CD8-positive, alpha-beta T cell (primary cell): ENCODE measurements at places on chromosomes 2 and 18. TPM values are rescaled to one million over a fixed set of nuclear protein-coding genes. Genes with fewer than 3 reads are reported as not detected.
A peak's percentile ranks its signal among the peaks of the same experiment; 100 is the strongest.

GRCh38 chr2:14445670-14446069 lies 186.8 kb upstream of the LRATD1 start:
- no peak for DNase-seq

Gene TXNDC2
- not detected for total RNA-seq

DNA sequence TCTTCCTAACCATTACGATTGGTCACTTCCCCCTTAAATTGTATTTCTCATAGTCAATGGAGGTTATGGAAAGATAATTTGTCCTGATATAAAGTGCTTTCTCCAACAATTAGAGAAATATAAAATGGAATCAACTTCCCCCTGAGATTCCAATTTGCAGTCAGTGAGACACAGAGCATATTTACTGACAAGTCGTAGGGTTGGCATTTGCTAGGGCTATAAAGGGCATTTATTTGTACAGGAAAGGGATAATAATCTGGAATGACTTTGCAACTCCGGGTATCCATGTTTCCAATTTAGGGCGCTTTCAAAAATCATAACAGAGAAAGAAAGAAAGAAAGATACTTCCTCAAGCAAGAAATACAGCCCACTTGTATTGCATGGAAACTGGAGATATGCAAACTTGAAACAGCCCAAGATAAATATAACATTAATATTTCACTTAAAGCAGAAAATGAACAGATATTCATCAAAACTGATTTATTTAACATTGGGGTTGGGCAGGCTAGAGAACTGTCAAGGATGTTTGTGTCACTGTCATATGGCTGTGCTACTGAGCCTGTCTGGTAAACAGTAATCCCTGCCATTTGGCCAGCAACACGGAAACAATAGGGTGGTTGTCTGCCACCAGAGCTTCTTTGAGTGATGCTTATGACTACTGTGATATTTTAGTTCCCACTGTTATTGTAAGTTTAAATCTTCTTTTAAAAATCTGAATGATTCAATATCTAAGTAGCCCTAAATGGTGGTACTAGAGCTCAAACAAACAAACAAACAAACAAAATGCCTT lies 621.8 kb downstream of the LRP1B start:
- no peak for DNase-seq

DNA sequence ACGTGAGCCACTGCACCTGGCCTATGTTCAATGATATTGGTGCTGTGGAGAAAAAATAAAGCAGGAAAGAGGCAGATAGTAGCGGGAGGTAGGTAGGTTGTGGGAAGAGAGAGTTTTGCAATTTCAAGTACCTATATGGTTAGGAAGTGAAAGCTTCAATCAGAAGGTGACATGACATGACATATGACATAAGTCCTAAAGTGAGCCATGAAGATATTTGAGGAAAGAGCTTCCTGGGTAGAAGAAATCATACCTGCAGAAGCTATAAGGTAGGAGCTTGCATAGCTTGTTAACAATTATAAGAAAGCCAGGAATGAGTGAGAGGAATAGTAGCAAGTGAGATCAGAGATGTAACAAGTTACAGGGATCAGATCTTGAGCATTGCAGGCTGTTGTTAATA lies 4.2 kb downstream of the KIAA1328 start:
- DNase-seq: no peak

DNA sequence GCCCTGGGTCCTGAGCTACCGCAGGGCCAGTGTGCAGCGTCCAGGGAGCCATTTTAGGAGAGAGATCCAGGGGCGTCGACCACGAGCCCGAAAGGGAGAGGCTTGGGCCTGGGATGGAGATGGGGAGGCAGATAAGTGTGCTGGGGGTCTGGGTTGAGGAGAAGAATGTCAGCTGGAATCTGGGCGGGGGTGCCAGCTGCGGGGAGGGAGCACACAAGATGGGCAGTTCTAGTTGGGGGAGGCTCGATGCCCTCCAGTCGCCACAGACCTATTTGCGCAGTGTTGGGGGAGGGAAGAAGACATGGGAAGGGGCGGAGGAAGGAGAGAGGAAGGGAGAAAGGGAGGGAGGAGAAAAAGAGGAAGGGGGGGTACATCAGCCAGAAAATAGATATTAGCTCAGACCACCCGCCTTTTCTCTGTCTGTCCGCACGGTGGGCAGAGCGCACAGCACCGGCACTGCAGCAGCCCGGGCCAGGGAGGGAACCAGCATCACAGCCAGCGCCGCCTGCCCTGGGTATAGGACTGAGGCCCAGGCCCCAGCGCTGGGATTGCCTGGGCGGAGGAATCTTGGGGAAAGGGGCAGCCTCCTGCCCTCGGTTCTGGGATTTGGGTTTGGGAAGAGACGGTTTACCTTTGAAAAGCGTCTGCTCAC lies 1.9 kb upstream of the HOXD11 start:
- no peak for DNase-seq

DNA sequence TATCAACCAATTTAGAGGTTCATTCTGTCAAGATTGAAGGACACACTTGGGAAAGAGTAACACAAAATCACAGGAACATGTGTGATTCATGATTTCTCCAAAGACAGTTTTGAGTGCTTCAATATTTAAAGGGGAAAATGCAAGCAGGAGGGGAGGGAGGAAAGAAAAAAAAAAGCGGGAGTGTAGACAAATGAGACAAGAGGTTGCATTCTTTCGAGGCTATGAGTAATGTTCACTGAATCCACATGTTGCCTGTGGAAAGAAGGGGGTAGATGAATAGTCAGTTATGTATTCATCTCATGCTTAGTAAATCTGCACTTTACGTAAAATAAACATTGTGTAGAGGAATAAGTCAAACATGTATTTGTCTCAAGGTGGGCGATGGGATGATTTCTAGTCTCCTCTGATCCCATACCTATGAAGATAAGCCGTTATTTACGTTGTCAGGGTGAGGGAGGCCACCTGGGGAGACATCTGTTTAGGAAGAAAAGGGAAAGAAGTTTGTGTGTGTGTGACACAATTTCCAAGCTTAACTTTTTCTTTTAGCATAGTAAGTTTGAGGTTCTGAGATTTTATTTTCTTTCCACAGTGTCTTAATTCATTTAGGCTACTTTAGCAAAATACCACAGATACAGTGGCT lies 211.0 kb upstream of the ZC3H15 start:
- DNase-seq: no peak

GRCh38 chr2:229856413-229856812 lies 65.4 kb downstream of the TRIP12 start:
- no peak for DNase-seq

Gene RAX
- not detected for total RNA-seq

DNA sequence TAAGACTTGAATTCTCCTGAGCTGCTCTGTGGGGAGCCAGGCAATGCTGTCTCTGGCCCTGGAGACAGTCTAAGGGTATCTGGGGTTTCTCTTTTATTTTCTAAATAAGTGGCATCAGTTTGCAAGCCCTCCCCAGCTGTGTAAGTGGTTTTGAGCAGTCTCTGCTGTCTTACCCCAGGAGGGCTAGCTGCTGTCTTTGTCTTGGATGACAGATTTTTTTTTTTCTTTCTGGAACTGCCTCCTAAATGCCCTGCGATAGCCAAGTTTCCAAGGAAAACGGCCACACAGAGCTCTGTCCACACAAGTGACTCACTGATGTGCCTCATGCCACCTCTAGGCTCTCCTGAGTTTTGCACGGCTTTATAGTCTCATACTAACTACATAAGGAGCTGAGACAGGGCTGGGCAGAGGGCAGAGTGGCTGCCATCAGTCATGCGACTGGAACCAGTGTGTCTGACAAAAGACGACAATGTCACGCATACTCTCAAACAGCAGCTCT lies 37.2 kb upstream of the THOC1 start:
- DNase-seq: no peak

GRCh38 chr18:74116633-74117554 lies 30.7 kb downstream of the FBXO15 start:
- DNase-seq: no peak

DNA sequence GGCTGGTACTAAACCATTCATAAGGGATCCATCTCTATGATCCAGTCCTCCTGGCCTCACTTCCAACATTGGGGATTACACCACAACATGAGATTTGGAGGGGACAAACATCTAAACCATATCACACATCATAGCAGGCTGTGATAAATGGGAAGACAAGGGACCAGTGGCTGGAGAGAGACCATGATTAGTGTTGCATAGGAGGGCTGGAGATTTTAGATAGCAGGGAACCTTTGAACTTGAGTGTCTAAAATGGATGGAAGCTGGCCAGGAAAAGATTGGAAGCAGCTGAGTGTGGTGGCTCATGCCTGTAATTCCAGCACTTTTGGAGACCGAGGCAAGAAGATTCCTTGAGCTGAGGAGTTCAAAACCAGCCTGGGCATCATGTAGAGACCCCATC lies 12.4 kb upstream of the SCG2 start:
- no peak for DNase-seq

- DNase-seq: no peak
Measured at GRCh38 chr2:23286758-23287704, 97.9 kb upstream of the KLHL29 start.

DNA sequence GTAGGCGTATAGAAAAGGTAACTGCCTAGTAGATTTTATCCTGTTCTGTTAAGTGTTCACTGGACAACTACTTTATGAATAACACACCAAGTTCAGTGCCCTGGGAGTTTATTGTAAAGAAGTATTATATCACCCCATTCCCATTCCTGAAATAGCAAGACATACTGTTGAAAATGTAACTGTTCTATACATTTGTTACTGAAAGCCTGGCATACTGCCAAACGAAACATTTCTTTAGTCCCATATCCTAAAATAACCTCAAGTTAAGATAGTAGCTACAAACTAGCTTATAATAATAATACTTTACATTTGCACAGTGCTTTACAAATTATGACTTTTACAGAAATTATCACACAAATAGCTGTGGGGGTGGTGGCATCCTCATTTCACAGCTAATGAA lies 25.1 kb downstream of the SPDYA start:
- no peak for DNase-seq

- no peak for DNase-seq
Measured at GRCh38 chr2:55097461-55098410, 47.5 kb upstream of the RTN4 start.

- DNase-seq: peak; percentile 29
Measured at GRCh38 chr2:165203689-165204559, at the start of gene SCN3A. SCN3A (minus strand) TSS chr2:165204050; CDS start chr2:165176394, 27,656 bp downstream.

Gene EIF2AK2
- total RNA-seq: 30.1 TPM

Gene IRS1
- 5.9 TPM for total RNA-seq

- no peak for DNase-seq
Measured at GRCh38 chr2:151198645-151199044, 63.0 kb downstream of the RBM43 start.

- DNase-seq: no peak
Measured at GRCh38 chr2:134773335-134773734, 54.5 kb upstream of the TMEM163 start.

Gene CYRIA
- total RNA-seq: 2.0 TPM

- DNase-seq: no peak
Measured at GRCh38 chr2:200585340-200585729, 479 bp upstream of the AOX1 start.

Gene DLGAP1
- total RNA-seq: not detected

DNA sequence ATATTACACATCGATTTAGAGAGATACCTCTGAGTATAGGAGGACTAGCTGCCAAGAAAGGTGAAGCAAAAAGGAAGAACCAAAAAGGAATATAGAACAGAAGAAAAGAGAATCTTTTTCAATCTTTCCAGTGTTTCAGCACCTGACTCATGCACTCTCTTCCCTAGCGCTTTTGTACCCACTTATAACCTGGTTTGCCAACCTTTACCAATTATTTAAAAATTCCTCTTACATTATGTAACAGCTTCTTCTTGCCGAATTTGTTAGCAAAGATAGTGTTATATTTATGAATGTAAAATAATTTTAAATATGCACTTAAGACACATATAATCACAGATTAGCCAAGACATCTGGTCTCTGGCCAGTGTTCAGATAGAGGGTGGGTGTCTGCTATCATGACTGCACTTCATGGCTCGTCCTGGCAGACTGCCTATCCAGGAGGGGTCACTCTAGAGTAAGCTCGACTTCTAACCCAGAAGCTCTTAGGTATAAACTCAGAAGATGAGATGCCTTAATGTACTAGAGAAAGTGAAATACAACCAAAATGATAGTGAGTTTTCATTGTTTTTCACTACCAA lies 122.9 kb downstream of the ATAD2B start:
- no peak for DNase-seq
